Ovary (tissue), 10 donors: ENCODE measurements at places on chromosomes 3 and 15.

GRCh38 chr3:151460774-151461450 is at the start of gene IGSF10:
Gene IGSF10, minus strand, starts transcription at chr3:151461061. Its CDS starts 2,352 bp downstream, at chr3:151458709.
- DNase-seq = peak; percentile 37

- no peak for DNase-seq
Observed at GRCh38 chr3:94118390-94118789, 55.5 kb downstream of the NSUN3 start.

DNA sequence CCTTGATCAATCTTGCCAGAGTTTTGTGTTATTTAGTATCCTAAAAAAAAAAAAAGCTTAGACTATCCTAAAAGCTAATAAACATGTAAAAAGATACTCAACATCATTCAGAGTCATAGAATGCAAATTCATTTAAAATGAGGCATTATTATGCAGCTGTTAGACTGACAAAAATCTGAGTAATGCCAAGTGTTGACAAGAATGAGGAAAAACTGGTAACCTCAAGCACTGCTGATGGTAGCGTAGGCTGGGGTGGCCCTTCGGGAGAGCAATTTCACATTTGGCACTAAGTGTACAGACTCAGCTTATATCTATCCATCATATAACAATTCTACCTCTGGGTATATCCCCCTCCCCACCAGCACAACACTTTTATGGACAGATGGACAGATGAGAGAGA is 280.4 kb downstream of the RAP2B start:
- no peak for DNase-seq

- DNase-seq = no peak
Observed at GRCh38 chr15:38438031-38438986, 15.6 kb upstream of the FAM98B start.

GRCh38 chr15:71526060-71526820 is 284.1 kb upstream of the NR2E3 start:
- DNase-seq = no peak

GRCh38 chr3:76470285-76470684 is 569.6 kb upstream of the ROBO2 start:
- no peak for DNase-seq

DNA sequence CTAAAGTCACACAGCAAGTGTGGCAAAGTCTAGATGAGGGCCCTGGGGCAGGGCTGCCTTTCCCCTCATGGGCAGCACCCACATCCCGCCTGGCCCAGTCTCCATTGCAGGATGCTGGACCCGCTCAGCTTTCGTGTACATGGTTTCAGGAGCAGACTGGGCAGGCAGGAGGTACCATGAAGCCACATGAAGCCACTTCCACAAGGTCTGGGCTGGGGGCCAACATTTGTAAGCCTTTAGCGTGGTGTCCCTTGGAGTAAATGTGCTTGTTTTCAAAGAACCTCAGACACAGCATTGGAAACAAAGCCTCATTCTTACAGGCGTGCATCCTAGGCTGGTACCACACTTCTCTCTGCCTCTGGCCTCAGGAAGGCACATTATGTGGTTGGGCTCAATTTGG is 34.5 kb downstream of the UMPS start:
- DNase-seq = no peak

GRCh38 chr3:45506751-45507391 is 87.7 kb upstream of the LIMD1 start:
- DNase-seq = no peak

DNA sequence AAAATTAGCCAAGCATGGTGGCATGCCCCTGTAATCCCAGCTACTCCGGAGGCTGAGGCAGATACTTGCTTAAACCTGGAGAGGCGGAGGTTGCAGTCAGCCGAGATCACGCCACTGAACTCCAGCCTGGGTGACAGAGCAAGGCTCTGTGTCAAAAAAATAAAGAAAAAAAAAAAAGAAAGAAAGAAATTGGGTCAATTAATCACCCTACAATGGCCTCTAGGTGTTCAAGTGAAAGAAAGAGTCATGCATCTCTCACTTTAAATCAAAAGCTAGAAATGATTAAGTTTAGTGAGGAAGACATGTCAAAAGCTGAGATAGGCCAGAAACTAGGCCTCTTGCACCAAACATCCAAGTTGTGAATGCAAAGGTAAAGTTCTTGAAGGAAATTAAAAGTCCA is 44.9 kb upstream of the GSK3B start:
- no peak for DNase-seq

GRCh38 chr3:197801891-197802778 is 11.1 kb downstream of the LRCH3 start:
- DNase-seq = no peak

GRCh38 chr15:58334803-58335202 is 97.0 kb upstream of the LIPC start:
- no peak for DNase-seq

GRCh38 chr15:100803171-100803440 is 76.5 kb upstream of the ALDH1A3 start:
- no peak for DNase-seq

- DNase-seq = no peak
Observed at GRCh38 chr15:92974183-92974915, 74.2 kb downstream of the CHD2 start.

DNA sequence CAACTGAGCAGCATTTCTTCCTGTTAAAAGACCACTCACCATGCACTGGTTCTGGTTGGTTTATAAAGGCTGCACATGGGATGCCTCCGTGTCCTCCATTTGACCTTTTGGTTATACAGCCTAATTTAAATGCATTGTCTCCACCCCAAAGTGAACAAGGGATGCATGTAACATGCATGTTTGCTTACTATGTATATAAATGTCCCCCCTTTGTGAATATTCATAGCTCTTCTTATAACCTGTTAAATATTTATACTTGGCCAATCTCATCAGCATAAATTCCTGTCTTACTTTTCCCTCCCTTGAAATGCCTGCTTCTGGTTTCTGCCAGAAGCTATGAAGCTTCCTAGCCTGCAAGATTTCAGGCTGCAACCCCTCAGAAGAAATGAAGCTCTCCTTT is 27.4 kb downstream of the TARS3 start:
- no peak for DNase-seq

GRCh38 chr15:75200765-75201615 is 692 bp upstream of the C15orf39 start:
- DNase-seq = peak; percentile 62

- peak; percentile 81 for DNase-seq
Observed at GRCh38 chr3:194312743-194313281, 38.3 kb downstream of the CPN2 start.

DNA sequence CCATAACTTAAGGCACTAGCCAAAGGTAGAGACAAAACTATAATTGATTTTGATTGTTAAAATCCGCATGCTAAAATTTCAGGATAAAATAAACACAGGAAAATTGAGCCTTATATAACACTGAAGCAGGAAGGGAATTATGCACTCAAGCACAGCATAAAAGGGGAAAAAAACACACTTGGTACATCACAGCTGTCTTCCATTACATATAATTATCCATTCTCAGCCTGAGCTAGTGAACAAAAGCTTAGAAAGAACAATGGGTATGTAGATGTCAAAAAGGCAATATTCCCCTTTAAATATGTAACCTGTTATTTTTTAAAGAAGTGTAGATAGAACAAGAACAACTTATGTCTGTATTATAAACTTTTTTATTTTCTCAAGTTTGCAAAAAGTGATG is 899.2 kb downstream of the ROBO1 start:
- no peak for DNase-seq
